Inflammatory macrophage treated with lipopolysaccharide for 4 hours (primary cell): ENCODE measurements at places on chromosomes 3 and 15.

- DNase-seq: no peak
Observed at GRCh38 chr3:135868801-135869200, 96.7 kb upstream of the PPP2R3A start.

GRCh38 chr3:126275620-126275904, 81.6 kb downstream of the KLF15 start:
- no peak for DNase-seq

GRCh38 chr3:160132226-160132625, 93.0 kb upstream of the C3orf80 start:
- no peak for DNase-seq

GRCh38 chr3:142987080-142987700, 14.2 kb upstream of the U2SURP start:
- DNase-seq: peak; percentile 62

DNA sequence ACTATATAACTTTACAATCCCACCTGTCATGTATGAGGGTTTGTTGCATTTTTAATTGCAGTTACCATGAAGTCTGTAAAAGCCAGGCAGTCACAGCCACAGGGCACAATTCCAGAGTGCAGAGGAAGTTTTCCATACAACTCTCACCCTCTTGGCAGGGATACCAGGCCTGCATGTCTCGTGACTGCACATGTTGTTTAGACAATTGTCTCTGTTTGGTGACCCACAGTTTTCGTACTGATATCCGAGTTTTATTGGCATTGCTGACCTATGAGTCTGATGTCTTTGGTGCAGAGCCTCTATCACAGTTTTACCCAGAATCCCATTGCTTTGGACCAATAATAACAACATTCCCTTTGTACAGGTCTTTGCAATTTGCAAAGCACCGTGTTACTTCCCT, 24.9 kb upstream of the MYZAP start:
- no peak for DNase-seq

DNA sequence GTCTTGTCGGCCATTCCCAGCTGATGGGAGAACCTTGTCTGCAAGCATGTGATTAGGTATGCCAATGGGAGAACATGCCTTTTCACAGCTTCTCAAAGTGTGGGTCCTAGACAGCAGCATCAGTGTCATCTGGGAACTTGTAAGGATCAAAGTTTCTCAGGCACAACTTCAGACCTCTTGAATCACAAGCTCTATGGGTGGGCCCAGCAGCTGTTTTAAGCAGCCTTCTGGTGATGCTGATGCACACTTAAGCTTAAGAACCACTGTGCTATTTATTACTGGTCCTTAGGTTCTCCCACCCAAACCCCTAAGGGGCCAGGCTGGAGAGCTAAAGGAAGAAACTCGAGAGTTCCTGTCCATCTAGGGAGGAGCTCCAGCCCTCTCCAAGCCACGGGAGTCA, 453.9 kb upstream of the PROK2 start:
- no peak for DNase-seq

DNA sequence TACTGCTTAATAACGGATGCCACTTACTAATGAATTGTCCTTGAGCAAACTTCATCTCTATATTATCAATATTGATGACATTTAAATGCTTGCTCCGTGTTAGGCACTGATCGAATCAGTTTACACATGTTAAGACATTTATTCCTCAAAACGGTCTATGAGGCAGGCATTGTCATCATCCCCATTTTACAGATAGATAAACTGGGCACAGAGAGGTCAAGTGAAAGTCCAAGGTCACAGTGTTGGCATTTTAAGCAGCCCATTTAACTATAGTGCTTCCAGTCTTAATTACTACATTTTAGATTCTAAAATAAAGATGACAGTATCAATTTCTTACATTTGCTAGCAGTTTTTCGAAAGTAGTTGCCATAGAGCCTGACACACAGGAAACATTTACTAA, 966 bp upstream of the ABI3BP start:
- no peak for DNase-seq

- DNase-seq: no peak
Observed at GRCh38 chr3:150757768-150758167, 5.2 kb downstream of the SIAH2 start.

DNA sequence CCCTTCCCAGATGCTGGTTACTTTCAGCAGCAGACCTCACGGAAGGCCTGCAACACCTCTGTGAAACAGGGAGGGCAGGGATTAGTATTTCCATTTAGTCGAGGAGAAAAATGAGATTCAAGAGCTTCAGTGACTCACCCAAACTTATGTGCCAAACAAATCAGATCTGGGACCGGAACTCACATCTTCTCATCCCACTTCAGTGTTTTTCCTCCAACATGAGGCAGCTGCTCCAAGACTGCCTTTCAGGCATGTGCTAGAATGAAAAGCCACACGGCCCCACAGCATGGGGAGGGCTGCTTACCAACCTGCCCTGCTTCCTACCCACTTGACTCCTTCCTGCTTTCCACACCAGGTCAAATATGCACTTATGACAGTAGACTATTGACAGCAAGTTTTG, 129.4 kb upstream of the SLC24A5 start:
- no peak for DNase-seq

DNA sequence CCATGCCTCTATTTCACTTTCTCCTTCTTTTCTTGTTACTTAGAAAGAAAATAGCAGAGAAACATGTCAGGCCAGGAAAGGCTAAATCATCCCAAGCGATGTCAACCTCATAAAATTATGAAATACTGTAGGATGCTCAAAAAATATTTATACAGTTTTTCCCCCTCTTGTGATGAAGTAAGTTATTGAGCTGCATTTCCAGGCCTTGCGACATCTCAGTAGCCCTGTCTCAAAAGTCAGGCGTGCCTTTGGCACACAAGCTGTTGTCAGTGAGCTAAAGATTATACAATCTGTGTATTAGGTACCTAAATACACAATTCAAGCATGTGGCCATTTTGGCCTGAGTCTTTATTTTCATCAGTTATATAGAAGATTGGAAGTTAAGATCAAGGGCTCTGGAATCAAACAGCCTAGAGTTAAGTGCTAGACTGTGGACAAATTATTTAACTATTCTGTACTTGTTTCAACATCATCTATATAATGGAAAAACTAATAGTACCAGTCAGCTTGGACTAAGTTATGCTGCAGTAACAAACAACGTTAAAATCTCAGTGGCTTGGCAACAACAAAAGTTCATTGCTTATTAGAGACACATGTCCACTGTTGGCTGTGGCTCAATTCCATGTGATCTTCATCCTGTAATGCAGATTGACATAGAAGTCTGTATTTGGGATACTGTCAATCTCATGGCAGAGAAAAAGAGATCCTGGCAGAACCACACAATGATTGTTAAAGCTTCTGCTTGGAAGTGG, 406.4 kb upstream of the PROK2 start:
- no peak for DNase-seq

- peak; percentile 33 for DNase-seq
Observed at GRCh38 chr3:190339130-190339529, 16.9 kb upstream of the CLDN1 start.

- no peak for DNase-seq
Observed at GRCh38 chr15:29305556-29305955, 35.9 kb upstream of the NSMCE3 start.

DNA sequence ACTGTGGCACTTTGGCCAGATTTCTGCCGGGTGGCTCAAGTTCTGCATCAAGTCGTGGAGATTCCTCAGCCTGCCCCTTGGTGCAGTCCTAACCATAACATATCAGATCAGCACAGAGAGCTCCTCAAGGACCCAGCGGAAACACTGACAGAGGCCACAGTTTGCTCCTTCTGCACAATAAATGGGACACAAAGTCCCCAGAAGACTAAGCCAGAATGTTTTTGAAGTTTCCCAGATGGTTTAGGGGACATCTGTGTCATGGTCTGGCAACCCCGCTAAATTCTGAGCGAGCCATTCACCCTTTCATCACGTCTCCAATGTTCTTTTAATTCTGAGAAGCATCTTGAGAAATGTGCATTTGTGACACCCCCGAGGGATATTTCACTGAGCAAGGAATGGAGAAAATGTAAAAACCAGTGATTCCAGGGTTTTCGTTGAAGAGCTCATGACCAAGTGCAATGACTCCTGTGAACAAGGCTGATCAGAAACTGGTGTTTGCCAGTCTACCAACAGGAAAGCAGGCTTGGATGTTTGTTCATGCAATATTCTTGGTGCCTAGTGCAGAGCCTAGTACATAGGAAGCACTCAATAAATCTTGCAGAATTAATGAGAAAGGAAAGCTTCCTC, 64.8 kb upstream of the LMCD1 start:
- no peak for DNase-seq

DNA sequence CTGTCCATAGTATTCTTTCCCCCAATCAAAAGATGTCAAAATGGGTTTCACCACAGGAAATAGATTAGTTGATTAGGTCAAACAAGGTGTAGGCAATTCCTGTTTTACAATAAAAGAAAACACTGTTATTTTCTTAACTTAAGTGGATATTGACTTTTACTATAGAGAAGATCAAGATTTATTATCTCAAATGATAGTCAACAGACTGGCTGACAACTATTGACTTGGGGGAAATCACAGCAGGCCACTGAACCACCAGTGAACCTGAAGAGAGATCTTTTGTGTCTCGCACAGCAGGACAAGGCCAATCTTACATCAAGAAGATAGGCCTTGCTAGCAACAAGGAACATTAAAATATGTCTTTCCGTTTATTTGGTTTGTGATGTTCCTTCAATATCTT, 1187.6 kb downstream of the SI start:
- DNase-seq: no peak

GRCh38 chr15:31467361-31467760, 140.7 kb downstream of the KLF13 start:
- DNase-seq: no peak

- DNase-seq: peak; percentile 43
Observed at GRCh38 chr3:51389423-51390183, 1.5 kb upstream of the RBM15B start.

GRCh38 chr3:117916839-117917238, 1117.8 kb downstream of the IGSF11 start:
- no peak for DNase-seq

GRCh38 chr3:101533603-101533968, 20.6 kb upstream of the SENP7 start:
- DNase-seq: no peak

DNA sequence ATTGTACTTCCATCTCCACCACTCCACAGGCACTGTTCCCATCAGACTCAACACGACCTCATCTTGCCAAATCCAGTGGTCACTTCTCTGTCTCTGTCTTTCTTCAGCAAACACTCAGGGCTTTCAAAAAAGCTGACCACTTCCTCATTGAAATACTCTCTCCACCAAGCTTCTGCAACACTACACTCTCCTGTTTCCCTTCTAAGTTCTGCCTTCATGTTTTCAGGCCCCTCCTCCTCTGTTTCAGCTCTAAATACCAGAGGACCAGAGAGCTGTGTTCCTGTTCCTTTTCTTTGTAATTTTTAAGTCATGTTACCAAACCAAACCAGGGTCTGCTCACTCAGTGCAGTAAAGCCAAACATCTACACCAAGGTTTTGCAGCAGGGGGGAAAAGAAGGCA, 33.8 kb upstream of the ACP3 start:
- peak; percentile 95 for DNase-seq

DNA sequence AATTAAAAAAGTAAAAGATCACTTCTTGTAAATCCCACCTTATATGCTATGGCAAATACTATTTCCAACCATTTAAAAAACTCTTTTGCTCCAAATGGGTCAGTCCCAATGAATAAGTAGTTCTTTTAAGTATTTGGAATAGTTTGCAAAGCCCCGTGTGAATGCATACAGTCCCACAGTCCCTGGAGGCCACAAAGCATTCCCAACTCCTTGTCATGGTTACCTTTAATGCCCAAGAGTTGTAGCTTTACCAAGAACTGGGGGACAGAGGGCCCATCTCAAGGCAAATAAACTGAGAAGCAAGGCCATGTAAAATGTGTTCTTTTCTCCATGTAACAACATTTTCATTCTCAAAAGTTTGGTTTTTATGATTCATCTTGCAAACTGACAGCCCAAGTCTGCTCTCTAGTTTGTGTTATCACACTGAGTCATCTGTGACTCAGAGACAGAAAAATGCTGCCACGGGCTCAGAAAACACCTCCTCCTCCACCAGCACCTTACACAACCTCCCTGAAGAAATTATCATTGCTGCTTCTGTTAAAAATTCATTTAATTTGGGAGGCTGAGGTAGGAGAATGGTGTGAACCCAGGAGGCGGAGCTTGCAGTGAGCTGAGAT, 336.2 kb downstream of the ERC2 start:
- peak; percentile 46 for DNase-seq

GRCh38 chr3:169172535-169172934, 491.0 kb downstream of the MECOM start:
- DNase-seq: no peak

- no peak for DNase-seq
Observed at GRCh38 chr3:24004171-24004938, 59.3 kb downstream of the NR1D2 start.

DNA sequence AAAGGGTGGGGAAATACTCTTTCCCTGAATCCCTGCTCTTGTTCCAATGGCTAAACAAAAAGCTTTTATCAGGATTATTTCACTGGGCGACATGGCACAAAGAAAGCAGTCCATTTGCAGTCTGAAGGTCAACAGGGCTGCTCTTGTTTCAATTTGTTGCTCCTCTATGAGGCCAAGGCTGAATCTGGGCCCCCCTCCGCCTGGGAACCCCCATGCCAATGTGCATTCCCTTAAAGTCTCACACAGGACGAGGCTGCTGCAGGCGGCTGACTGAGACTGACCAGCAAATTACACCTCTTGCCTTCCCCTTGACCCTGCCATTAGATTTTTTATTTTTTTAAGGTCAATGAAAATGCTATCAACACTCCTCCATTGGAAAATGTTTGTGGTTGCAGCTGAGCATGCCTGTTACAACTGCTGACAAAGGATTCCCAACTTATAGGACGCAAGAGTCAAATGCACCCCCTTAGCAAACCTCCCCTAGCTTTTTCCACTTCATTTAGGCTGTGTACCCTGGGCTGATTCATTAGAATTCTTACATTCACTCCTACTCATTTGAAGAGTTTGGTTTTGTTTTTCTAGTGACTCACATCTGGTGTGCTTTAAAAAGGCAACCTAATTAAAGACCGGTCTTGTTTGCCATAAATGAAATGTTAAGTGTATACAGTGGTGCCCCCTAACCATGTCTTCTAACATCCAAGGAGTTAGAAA, 60.8 kb upstream of the ARHGEF3 start:
- peak; percentile 49 for DNase-seq

GRCh38 chr3:178629430-178630178, 93.4 kb downstream of the KCNMB2 start:
- no peak for DNase-seq
